Activated T-cell treated with anti-CD3 and anti-CD28 coated beads, Interleukin-2, amount 50 U/mL, for 1 hour (primary cell): ENCODE measurements at places on chromosomes 2 and 18.

DNA sequence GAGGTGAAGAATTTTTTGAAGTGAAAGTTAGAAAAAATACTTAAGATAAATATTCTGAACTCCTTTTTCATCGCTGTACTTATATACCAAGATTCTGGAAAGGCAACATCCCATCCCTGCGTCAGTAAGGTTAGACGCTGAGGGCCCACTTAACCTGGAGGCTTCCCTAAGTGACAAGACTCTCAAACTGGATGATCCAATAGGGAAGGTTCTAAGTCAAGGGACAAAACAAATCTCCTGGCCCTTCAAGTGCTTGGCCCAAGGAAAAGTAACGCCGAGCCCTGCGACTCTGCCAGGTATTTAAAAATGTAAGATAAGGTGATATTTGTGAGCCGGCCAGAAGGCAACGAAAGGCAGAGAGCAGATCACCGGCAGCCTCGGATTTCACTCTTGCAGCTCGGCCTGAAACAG lies 1.3 kb downstream of the STK39 start:
- DNase-seq, result no peak

- no peak for DNase-seq
Measured at GRCh38 chr2:238841542-238842164, 6.2 kb upstream of the TWIST2 start.

GRCh38 chr2:213863541-213863940 lies 547.3 kb upstream of the VWC2L start:
- DNase-seq, result no peak

DNA sequence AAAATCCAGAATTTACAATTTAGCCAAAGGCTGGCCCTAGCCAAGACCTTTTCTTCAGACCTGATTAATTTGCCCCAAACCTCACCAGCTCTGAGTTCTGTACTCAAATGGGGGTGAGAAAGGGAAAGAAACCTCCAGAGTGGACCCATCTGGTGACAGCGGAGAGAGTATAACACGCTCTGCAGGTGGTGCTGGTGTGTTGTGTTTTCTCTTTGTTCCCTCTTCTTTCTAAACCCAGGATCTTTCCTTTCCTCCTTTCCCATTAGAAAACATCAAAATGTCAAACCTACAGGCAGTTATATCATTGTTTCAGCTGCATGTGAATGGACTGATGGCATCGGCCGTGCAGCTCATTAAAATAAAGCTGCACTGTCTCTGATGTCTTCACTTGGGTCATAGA lies 253.2 kb upstream of the SP5 start:
- no peak for DNase-seq
